Activated T-helper 1 cell treated with anti-CD3 and anti-CD28 coated beads, Interleukin-2, amount 50 U/mL, for 16 hours (primary cell): ENCODE measurements at places on chromosomes 12 and 14.

GRCh38 chr12:15584366-15585041 is 204.7 kb downstream of the EPS8 start:
- DNase-seq = no peak

DNA sequence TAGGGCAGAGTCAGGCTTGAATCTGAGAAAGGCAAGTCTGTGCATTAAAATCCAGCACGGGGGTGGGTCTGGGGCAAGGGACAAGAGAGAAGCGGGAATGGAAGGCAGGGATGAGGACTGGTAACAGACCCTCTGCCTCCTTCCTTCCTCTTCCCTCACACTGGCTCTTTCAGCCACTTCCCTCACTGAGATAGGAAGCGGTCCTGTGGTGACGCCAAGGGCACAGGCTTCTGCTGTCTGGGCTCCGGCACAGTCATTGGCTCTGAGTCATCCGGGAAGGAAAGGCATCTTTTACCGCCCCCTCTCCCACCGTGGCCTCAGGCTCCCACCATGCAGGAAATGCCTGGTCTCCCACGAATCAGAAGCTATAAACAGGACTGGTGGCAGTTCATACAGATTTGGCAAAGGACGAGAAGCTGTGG is 70.2 kb downstream of the ETV6 start:
- no peak for DNase-seq

DNA sequence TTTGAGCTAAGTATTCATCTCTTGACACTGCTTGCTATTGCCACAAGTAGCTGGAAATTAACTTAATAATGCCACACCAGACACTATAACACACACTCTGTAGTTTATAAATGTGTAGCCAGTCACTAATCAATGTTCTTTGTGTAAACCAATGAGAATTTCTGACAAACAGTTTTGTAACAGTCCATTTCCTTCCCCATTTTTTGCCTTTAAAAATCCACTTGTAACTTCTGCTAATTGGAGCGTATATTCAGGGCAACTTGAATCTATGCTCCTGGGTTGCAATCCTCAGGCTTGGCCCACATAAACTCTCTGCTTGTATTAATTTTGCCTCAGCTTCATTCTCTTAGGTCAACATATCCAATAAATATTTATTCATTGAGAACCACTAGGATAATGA is 125.0 kb upstream of the DHRS4 start:
- DNase-seq = no peak

DNA sequence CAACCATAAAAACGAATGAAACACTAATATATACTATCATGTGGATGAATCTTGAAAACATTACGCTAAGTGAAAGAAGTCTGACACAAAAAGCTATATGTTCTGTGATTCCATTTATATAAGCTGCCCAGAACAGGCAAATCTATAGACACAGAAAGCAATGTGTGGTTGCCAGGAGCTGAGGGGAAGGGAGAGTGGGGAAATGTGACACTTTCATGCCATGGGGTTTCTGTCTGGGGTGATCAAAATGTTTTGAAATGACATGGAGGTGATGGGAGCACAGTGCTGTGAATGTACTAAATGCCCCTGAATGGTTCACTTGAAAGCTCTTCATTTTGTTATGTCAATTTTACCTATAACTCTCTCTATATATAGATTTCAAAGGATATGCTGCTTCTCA is 30.1 kb downstream of the ATG14 start:
- DNase-seq = no peak

DNA sequence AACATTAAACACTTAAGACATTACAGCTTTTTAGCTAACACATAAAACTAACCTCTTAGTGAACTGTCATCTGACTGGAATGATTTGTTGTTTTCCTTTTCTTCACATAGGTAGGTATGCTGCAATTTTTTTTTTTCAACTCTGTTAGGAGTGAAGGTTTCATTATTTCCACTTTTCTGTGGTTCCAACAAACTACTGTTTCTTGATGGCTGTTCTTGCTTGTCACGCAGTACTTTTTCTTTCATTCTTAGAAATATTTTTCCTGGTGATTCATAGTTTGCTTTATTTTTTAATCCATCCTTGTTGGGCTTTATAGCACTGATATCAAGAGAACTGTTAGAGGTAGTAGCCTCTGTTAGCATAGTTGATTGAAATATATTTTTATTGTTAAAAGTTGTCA is 6.3 kb downstream of the MIS18BP1 start:
- no peak for DNase-seq

GRCh38 chr14:78153064-78153341 is 17.2 kb upstream of the NRXN3 start:
- no peak for DNase-seq

DNA sequence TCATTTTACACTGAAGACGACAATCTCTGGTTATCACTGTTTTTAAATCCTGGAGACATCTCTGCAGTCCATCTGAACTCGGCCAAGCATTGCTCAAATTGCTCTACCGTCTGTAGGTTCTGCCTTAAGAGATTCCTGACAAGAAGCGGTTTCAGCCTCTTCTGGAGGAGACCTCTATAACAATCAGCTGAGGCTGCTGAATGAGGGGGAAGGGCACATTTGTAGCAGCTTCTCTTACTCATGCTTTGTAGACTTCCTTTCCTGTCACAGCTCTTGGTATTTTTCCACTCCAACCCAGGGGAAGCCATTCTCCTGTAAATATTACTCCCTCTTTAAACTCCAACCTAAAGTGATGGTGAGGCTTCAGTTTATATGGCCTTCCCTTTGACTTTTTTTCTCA is 3.0 kb downstream of the ARG2 start:
- DNase-seq = no peak

- no peak for DNase-seq
Measured at GRCh38 chr14:74506411-74506851, 12.9 kb downstream of the ISCA2 start.

DNA sequence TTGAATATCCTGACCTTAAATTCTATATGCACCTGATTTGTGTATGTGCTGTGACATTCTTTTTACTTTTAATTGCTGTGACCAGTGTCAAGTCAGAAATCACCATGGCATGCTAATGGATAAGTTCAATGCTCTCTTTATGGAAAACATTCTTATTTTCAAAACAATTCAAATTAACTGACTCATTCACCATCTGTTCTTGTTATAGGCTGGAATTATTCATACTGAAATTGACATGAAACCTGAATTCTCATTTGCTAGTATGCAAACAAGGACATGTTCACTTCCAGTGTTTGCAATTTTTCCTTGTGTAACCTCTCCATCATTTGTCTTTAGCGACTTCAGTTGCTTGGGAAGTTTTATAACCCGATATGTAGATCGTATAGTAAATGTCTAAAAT is at the start of gene TAS2R30:
TSS of gene TAS2R30 (minus strand) at position 340 of the 400 bp plus-strand sequence. CDS start 400 bp downstream, outside the sequence.
- no peak for DNase-seq

DNA sequence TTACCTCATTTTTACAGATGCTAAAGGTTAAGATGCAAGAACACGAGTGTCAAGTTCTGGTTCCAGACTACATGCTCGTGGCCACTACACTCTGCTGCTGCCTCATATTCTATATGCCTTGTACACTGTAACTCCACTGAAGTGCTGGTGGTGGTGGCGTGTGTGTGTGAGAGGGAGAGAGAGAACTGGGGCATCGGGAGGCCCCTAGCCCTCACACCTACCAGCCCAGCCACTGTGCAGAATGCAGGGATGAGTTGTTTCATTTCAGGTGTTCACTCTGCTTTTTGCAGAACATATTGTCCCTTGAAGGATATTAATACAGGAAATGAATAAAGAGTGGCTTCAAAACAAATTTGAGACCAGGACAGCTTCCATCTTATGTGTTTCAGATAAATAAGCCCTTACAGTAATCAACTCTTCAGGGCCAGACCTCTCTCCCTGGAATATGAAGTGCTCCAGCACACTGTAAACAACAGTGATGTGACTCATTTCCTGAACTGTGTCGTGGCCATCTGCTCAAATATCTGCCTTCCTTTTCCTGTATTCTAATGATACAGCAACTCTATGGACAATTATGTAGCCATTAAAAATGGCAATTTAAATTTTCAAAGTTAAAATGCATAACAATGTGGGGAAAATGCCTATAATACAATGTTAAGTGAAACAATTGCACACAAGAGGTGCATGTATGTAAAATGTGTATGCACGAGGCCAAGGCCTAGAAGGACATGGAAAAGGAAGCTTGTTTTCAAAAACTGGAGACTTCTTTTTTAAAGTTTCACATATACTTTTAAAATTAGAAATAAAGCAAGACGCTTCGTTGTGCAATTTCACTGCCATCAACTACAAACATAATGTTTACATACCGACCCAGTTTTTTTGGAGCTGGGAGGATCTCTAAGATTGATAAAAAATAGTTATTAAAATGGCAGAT is 215.4 kb downstream of the PELI2 start:
- DNase-seq = no peak

DNA sequence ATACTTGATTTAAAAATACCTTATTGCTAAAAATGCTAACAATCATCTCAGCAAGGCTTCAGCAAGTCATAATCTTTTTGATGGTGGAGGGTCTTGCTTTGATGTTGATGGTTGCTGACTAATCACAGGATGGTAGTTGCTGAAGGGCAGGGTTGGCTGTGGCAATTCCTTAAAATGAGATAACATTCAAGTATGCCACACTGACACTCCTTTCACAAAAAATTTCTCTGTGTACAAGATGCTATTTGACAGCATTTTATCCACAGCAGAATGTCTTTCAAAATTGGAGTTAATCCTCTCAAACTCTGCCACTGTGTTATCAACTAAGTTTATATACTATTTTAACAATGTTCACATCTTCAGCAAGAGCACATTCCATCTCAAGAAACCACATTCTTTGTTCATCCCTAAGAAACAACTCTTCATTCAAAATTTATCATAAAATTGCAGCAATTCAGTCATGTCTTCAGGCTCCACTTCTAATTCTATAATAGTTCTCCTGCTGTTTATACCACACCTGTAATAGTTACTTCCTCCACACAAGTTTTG is 16.1 kb downstream of the SCAF11 start:
- DNase-seq = no peak

GRCh38 chr12:56520048-56520447 is 1.6 kb upstream of the RBMS2 start:
- DNase-seq = no peak

GRCh38 chr14:88785911-88786310 is 6.8 kb downstream of the EML5 start:
- no peak for DNase-seq

- no peak for DNase-seq
Measured at GRCh38 chr12:90501412-90501811, 453.6 kb downstream of the CCER1 start.

DNA sequence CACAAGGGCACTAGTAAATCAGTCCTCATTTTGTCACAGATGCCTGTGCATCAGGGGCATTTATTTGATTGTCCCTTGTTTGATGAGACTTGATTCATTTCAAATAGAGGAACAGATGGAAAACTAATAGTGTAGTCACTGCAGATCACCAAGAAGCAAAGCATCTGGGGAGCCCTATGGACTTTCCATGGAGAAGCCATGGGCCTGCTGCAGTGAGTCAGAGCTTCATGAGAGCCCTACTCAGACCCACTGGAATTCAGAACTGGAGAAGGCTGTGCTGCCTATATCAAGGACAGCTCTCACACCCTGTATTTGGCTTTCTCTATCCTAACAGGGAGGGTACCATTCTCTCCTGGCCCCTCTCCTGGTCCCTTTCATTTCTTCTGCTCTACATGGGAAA is 126.2 kb downstream of the GRIP1 start:
- DNase-seq = no peak

GRCh38 chr14:72745991-72746980 is 147.6 kb downstream of the DPF3 start:
- no peak for DNase-seq

DNA sequence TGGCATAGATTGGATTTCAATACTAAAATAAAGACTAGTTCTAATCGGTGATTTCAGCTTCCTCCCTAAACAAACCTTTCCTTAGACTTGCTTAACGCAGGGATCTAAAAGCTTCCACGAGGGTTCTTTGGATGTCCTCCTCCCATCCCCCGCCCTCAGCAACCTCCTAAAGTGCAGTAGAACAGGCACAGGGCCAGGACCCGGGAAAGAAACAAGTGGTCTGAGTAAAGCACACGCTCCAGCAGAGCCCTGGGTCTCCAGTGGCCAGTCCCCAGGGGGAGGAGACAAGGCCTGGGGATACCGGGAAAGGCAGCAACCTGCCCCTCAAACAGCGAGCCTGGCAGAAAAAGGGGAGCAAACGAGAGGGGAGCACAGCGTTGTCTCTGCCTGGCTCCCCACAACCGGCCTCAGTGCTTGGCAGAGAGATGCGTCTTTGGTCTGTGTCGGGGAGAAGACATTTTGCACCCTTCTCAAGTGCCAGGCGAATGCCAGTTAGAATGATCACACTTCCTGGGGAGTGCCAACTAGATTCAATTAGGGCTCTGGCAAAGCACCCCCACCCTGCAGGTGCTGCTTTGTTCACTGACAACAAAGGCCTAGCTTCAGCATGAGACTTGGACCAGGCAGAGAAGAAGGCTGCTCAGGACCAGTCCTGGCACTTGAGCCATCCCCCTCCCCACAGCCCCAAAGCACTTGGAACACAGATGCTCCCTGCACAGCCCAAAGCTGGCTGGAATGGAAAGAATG is 17.1 kb upstream of the SLC6A12 start:
- no peak for DNase-seq

- no peak for DNase-seq
Measured at GRCh38 chr14:100641274-100641860, 54.1 kb upstream of the BEGAIN start.

DNA sequence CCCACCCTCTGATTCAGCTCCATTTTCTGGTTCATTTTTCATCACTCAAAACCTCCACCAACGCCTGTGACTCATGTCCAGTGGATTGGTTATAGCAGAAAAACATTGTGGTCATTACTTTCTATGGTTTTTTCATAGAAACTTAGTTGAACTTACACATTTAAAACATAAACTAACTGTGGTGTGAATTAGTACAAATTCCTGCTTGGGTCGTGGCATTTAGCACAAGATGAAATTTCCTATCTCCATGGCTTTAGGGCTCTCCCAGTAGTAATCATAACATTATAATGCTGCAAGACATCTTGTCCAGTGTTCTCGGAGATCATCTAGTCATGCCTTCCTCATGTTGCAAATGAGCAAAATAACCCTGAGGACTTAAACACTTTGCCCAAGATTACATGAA is 7.1 kb downstream of the RNASE7 start:
- no peak for DNase-seq

DNA sequence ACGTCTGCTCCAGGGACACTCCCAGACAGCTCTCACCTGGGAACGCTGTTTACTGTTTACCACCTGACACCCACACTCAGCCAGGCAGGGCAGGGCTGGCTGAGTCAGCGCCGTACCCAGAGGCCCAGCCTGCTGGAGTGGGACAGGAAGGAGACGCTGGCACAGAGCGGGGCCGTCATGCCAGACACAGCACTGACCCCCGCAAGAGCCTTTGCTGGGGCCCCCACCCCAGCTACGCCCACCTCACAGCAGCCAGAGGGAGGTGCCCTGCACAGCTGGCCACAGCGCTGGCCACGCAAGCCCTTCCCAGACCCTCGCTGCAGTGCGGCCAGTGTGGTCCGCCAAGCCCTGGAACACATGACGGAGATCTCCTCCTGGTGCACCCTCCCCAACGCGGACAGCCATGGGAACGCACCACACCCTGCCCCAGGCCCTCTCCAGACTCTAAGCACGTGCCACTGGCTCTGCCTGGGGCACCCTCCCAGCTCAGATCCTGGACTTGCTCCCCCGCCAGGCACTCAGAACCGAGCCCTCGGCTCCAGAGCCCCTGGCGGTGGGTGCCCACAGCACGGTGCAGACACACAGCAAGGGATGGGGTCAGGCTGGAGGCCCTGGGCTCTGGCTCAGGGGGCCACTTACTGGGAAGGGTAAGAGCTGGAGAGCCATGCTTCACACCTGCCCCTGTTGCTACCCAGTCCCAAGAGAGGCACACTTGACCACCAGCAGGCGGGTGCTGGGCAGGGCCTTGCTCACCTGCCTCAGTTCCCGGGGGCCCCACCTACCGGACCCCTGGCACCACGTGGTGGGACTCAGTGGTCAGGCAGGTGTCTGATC is 5.7 kb downstream of the AHNAK2 start:
- DNase-seq = no peak
